ENCODE measurements at places on chromosomes 6 and 20. TPM values are rescaled to one million over a fixed set of nuclear protein-coding genes. Genes with fewer than 3 reads are reported as not detected.

The GPR63 gene
- 0.60 TPM for total RNA-seq

The MUCL3 gene
- total RNA-seq = 0.06 TPM

The AIF1 gene
- total RNA-seq = not detected

The DTNBP1 gene
- 11.6 TPM for total RNA-seq

The SLC32A1 gene
- not detected for total RNA-seq

The OOEP gene
- not detected for total RNA-seq

The CD40 gene
- total RNA-seq = 4.8 TPM

The RBPJL gene
- not detected for total RNA-seq

The C4B gene
- 1.7 TPM for total RNA-seq

The IMPG1 gene
- total RNA-seq = not detected

The RHAG gene
- 0.07 TPM for total RNA-seq

The C2 gene
- 0.42 TPM for total RNA-seq

The EYA4 gene
- 9.6 TPM for total RNA-seq

The POM121L2 gene
- total RNA-seq = 0.04 TPM

The STX7 gene
- 16.5 TPM for total RNA-seq

The CCM2L gene
- 0.33 TPM for total RNA-seq

The PTK7 gene
- total RNA-seq = 4.8 TPM

The LCA5 gene
- 1.0 TPM for total RNA-seq

The EYS gene
- total RNA-seq = 0.19 TPM

The PTPRK gene
- 17.7 TPM for total RNA-seq

The TNF gene
- 0.09 TPM for total RNA-seq

The DEFB124 gene
- total RNA-seq = not detected

The SLC22A7 gene
- not detected for total RNA-seq

The PHACTR1 gene
- total RNA-seq = not detected

The SIRPB1 gene
- total RNA-seq = 0.51 TPM

The WTAP gene
- 66.5 TPM for total RNA-seq

The VSTM2L gene
- total RNA-seq = 10.5 TPM

The ABHD16B gene
- not detected for total RNA-seq

The TREM1 gene
- total RNA-seq = 0.14 TPM

Measured in A549 treated with CORT108297 at 1 μM for 4 hours (cell line).